SJSA1 (cell line): ENCODE measurements at places on chromosomes 4 and X.

- DNase-seq: no peak
Measured at GRCh38 chr4:107845681-107846080, 20.9 kb downstream of the SGMS2 start.

- no peak for DNase-seq
Measured at GRCh38 chrX:9775930-9776329, 10.3 kb upstream of the GPR143 start.

- DNase-seq: no peak
Measured at GRCh38 chrX:10608099-10608498, 12.3 kb downstream of the MID1 start.

DNA sequence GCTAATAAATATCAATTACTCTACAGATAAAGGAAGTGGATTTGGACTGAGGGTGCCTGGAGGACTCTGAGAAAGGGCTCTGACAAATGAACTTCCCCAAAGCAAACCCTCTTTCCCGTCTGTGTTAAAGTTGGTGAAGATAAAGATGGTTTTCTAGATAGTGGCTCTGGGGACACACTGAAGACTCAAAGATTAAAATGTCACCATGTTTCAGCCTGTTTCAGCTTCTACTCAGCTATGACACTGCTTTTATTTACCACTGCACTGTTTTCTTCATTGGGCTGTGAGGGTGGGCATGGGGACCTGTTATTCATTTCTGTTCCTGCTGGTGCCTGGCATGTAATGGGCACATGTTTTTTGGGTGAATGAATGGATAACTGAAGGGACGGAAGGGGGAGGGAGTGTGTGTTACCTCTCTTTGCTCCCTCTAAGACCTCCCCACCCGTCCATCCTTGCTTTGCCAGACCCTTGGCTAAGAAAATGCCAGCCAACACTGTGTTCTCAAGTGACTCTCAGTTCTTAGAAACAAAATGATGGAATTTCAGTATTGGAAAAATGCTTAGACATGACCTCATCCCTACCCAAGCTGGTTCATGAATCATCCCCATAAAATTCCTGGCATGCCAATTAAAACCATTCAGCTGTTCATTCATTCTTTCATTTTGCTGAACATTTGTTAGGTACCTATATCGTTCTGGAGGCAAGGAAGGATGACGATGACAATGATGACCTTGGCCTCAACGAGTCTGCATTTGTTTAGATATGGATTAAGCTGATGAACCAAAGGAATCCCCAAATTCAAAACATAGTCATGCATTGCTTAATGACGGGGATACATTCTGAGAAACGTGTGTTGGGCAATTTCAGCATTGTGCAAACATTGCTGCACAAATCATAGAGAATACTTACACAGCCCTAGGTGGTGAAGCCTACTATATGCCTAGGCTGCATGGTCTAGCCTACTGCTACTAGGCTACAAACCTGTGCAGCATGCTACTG lies 13.4 kb upstream of the STK32B start:
- DNase-seq: peak; percentile 86

GRCh38 chr4:128502818-128503527 lies 215.4 kb upstream of the PGRMC2 start:
- no peak for DNase-seq

- DNase-seq: no peak
Measured at GRCh38 chr4:103002551-103002950, 17.0 kb downstream of the SLC9B1 start.

DNA sequence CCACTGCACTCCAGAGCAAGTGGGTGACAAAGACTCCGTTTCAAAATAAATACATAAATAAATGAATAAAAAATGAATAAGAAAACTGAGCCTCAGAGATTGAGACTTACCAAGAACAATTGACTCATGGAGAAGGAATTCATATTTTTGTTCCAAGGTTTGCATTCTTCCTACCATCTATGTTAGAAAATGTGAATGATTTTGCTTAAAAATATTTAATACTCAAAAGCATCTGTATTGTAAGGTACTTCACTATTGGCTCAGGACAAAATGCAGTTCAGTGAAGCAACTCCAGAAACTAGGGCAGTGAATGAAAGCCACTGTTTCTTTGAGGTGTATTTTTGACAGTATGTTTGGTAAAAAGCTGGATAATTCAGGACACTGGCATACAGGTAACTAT lies 54.1 kb downstream of the XAGE2 start:
- DNase-seq: no peak

DNA sequence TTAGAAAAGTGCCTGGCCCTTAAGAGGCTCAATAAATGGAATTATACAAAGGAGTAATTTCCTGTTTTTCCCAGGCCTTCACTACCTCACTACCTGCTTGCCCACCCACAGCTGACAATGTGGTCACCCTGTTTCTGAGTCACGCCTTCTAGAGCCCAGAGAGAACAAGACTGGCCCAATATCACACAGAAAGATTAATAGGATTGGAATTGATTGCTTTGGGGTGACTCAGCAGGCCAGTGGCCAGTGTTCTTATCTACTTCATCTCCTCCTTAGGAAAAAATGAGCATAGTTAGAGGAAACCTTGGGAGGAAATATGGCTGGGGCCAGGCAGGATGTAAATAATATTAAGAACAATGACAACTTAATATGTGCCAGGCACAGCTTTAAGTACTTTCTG lies 4.5 kb upstream of the FGF16 start:
- DNase-seq: peak; percentile 44

DNA sequence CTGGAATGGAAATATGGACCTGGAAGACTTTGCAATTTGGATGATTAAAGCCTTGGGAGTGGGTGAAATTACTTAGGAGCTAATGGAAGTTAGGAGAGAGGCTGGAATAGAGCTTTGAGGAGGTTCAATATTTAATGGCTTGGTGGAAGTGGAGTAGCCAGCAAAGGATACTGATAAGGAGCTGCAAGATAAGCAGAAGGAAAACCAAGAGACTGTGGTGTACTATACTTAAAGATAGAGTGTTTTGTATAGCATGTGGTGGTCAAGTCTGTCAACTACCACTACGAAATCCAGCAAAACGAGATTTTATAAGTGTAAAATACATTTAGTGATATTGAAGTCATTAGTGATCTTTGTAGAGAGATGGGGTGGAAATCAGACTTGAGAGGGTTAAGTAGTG lies 54.0 kb upstream of the TMLHE start:
- no peak for DNase-seq

- no peak for DNase-seq
Measured at GRCh38 chr4:154960476-154960875, 179.4 kb downstream of the RBM46 start.

- DNase-seq: no peak
Measured at GRCh38 chr4:68162196-68162595, 32.5 kb upstream of the TMPRSS11F start.

DNA sequence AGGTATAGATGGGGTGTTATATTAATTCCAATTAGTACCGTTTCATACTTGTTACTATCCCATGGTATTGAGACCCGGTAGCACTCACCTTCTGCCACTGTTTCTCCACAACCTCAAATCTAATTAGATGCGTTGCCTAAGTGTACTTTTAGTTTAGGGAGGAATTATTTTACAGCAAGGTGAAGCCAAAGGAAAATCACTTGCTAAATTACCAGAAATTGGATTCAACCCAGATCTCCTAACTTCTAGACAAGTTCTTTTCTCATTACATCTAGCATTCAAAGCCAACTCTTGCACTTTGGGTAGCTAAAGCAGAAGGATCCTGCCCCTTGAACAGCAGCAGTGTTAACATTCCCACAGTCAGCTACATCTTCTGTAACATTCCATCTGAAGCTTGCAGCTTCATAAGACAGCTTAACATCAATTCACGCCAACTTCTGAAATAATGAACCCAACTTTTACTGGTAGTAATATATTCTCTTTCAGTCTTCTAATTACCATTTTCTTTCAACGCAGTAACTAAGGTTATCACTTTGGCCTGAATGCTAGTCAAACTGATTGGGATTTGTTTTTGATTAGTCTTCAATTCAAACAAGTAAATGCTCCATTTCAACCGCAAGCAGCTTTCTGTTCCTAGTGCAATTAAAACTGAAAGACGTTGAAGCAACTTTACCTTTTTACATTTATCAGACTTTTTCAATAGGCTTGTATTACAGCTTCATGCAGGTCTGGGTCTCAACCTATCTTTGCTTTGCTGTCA lies 934 bp upstream of the SEC31A start:
- DNase-seq: no peak

DNA sequence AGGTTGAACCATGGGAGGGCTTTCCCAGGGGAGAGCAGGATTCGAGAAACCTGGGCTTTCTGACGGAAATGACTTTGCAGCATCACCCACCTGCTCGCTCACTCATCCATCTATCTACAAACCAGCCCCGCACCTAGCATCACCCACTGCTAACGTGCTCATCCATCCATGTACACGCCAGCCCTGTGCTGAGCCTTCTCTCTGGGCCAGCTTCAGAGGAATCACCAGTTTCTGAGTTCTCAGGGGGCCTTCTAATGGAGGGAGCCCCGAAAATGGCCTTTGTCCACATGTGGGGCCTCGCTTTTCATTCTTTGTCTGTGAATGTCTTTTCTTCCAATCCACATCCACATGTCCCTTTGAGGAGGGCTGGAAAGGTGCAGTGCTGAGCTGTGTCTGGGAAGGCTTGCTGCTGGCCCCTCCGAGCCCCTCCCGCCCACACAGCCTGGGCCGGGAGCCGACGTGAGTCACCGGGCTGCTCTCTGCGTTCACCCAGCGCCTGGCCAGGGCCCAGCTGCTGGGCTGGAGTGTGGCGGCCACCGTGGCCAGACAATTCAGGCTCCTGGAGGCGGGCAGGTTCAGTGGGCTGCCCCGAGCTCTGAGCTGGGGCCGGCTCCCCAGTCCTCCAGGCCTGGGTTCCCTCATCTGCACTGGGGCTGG lies 14.7 kb downstream of the SORCS2 start:
- peak; percentile 63 for DNase-seq

DNA sequence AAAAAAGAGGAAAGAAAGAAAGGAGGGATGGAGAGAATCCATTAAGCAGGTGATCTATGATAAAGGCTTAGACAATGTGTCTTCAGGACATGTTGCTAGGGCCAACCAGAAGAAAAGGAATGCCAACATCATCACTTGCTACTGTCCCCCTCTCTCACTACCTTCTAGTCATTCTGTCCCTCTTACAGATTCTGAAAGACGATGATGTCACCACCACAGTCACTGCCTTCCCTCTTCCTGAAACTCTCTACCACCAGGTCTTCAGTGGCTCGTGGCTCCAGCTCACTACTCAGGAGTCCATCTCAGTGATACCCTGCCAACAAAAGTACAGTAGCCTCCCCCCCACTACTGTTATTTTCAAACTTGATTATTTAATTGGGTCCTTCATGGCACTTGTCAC lies 64.0 kb downstream of the KCNIP4 start:
- no peak for DNase-seq
